NCI-H1092 (cell line): ENCODE measurements at places on chromosomes 4 and X.
A peak's percentile ranks its signal among the peaks of the same experiment; 100 is the strongest.

DNA sequence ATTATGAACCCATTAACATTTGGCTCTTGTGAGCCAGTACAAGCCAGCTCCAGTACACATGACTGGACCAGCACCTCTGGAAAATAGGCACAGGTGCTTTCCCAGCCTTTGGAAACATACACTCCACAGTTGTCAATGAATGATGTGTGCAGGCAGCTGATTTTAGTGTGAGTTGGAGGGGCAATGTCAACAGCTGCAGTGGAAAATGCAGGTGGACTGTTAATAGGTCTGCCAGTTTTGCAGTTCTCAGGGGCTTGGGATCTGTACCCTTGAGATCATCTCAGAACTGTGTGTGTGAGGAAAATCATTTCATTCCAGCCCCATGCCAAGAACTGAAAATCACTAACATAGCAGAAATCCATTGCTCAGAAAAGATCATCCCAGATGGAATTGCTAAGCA is 81.7 kb upstream of the CHRDL1 start:
- no peak for DNase-seq

DNA sequence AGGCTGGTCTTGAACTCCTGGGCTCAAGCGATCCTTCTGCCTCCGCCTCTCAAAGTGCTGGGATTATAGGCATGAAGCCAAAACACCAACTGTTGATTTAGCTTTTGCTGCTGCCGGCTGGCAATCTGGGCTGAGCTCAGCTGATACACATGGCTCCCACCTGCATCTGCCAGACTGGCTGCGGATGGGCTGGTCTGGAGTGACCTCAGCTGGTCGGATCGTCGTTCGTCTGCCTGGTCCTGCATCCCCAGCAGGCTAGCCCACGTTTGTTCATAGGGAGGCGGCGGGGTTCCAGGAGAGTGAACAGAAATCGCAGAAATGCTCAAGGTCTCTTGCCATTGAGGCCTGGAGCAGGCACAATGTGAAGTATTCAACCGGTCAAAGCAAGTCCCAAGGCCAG is 74.4 kb upstream of the DDX3X start:
- DNase-seq: peak; percentile 4

DNA sequence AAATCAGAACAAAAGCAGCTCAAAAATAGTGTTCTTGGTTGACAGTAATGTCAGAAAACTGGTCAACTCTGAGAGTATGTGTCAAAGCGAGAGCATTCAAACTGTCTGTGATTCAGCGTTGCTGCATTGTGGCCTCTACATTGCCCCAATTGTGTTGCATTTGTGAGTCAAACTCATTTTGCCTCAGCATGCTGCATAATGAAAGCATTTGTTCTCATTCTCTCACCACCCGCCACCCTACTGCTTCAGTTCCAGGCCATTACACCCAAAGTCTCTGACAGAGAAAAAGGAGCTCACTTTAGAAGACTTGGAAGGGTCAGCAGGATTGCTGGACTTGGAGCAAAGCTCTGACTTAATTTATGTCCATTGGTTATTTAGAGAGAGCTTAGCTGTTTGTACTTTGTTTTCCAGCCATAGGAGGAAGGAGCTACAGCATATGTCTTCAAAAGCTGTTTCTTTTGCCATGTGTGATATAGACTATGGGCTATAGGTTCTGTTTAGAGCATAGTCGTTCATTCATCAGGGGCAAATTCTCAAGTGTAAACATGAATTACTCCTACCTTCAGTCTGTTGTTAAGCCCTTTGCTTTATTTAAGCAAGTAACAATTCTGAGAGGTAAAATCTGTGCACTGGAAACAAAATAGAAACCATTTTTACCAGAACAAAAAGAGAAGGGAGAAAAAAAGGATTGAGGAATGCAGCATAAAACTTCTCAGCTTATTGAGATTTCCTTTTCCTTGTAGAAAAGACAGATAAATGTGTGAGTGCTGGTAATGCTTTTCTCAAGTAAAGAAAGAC is 153.4 kb upstream of the ANK2 start:
- no peak for DNase-seq

GRCh38 chr4:88285235-88285653 is 883 bp upstream of the PPM1K start:
- no peak for DNase-seq

GRCh38 chrX:135651647-135652295 is 61.7 kb upstream of the CT45A1 start:
- no peak for DNase-seq

- DNase-seq: peak; percentile 90
These were observed 253.2 kb downstream of the SPRY1 start for GRCh38 chr4:123649645-123650391.

- no peak for DNase-seq
These were observed 25.7 kb upstream of the TRPC3 start for GRCh38 chr4:121977251-121978171.

- no peak for DNase-seq
These were observed 11.9 kb downstream of the ADD1 start for GRCh38 chr4:2855584-2855983.

GRCh38 chr4:139403462-139403861 is 50.5 kb upstream of the RAB33B start:
- DNase-seq: no peak

GRCh38 chrX:104435249-104435648 is 130.8 kb upstream of the IL1RAPL2 start:
- peak; percentile 12 for DNase-seq

DNA sequence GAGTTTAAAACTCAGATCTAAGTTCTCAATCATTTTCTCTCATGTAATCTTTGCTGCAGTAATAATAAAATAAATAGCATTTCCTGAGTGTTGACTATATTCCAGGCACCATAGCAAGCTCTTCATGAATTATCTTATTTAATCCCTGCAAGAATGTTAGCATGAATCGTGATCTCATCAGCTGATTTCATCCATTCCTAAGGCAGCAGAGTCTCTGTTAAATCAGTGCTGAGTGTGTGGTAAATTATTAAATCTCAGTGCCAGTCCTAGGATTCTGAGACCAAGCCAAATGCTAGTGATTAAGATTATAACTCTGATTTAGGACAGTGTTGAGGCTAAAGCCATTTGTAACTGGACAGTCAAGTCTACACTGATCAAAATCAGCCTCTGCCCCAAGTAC is 240.3 kb upstream of the TAPT1 start:
- no peak for DNase-seq

GRCh38 chr4:73439445-73439844 is 3.4 kb downstream of the AFP start:
- no peak for DNase-seq

DNA sequence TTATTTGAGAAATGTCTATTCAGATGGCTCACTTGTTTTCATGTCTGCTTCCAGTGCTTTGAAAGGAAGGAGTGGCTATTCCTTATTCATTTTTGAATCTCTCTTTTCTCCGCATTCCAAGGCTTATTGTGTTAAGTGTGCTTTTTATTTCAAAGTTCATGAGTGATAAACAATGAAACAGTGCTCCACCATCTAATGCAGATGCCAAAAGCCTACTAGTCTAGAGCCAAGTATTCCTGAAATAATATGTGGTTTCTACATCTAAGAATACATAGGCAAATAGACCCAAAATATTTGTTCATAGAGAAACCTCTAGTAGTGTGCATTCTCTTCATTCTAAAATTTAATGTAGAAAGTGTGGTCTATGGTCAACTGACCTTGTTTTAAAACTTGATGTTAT is 187.3 kb downstream of the GABRB1 start:
- no peak for DNase-seq

DNA sequence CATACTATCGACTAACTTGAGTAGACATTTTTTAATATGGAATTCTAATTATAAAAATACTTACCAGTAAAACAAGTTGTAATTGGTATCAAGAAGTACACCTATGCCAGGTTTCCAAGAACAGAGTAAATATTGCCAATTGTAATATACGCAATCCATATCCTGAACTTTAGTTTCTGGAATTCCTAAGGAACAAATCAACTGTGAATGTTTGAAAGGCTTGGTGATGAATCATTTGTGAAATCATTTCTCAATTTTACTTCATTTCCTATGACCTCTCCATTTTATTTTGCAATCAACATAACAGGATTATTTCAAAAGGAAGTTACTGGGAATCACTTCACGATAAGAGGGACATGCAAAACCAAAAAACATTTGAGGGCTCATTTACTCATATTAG is 3.7 kb downstream of the IL13RA2 start:
- DNase-seq: no peak

- no peak for DNase-seq
These were observed 741 bp downstream of the ANAPC4 start for GRCh38 chr4:25377572-25378436.

DNA sequence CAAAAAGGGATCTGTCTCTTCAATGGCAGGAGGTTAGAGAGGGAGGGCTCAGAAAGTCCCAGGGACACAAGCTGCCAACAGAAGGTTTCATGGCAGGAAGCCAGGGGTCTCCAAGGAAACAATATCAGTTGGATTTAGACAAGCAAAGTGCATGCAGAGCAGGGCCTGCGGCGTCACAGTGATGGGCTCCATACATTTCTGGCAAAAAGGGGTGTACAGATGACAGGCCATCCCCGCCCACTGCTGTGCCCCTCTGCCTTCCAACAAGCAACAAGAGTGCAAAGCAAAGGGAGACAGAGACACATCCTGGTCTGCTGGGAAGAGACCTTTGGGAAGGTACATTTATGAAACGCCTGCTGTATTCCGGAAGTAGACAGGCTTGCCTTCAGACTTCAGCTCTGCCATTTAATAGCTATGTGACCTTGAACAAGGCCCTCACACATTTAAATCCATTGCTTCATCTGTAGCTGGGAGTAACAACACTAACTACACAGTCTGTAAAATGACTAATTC is 121.2 kb downstream of the AFAP1 start:
- DNase-seq: peak; percentile 52

DNA sequence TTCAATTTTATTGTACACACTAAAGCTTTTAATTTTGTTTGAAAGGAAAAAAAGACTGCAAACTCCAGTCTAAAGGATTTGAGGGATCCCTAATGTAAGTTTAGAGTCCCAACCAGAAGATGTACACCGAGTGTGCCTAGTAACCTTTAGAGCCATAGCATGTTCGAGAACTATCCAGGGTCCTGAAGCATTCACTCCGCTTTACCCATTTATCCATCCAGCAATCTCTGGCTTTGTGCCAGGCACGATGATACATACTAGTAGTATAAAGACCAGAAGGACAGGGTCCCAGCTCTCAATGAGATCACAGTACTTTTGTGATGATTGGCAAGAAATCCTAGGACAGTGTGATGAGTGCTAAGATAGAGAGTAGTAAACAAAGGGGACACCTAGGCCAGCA is 168.7 kb downstream of the STK32B start:
- no peak for DNase-seq

DNA sequence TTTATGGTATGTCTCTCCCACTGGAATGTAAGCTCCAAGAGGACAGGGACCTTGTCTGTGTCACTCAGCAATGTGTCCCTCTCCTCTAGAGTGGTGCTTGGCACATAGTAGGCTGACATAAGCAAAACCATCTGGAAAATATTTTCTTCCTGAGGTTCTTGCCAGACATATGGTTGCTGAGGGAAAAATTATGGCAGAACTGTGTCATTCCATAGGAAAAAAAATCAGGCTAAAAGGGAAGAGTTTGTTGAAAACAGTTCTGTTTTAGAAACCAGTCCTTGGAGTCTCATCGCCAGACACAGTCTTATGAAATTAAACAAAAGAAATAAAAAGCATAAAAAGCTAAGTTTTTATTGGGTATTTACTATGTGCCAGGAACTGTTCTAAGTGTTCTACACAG is 60.9 kb downstream of the RTL9 start:
- DNase-seq: no peak

DNA sequence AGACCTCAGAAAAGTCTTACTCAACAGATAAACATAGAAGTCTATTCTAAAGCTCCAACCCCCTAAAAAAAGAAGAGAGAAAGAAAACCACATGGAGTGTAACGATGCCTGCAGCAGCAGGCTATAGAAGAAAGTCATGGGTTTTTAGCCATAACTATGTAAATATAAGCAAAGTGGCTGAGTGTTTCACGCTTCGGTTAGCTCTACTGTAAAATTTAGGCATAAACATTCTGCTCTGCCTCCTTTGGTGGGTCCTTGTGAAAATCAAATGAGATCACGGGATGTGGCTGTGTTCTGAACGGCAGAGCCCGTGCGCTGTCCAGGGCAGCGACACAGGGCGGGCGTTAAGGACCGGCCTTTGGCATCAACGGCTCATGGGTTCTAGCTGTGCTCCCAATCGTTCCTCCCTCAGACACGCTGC is 78.4 kb downstream of the IRF2 start:
- DNase-seq: no peak

GRCh38 chrX:6262959-6263358 is 34.3 kb upstream of the NLGN4X start:
- DNase-seq: no peak

- DNase-seq: no peak
These were observed 44.8 kb upstream of the MTMR1 start for GRCh38 chrX:150648296-150648940.

DNA sequence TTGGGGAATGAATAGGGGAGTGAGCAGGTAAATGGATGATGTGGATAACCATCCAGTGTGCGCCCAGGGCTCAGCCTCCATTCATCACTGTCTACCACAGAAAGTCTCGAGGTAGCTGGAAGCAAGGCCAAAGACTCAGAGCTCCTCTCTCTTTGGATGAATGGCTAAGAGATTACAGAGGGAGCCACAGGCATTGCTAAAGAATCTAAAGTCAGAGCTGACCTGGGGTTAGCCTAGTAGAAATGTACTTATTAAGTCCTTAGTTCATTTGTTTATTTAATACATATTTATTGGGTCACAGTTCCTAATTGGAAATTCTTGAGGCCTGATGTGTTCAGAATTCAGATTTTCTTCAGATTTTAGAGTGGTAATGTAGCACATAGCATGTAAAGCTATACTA is 88.7 kb upstream of the HPF1 start:
- DNase-seq: no peak

- DNase-seq: no peak
These were observed 86.3 kb downstream of the CDS1 start for GRCh38 chr4:84669201-84669600.

DNA sequence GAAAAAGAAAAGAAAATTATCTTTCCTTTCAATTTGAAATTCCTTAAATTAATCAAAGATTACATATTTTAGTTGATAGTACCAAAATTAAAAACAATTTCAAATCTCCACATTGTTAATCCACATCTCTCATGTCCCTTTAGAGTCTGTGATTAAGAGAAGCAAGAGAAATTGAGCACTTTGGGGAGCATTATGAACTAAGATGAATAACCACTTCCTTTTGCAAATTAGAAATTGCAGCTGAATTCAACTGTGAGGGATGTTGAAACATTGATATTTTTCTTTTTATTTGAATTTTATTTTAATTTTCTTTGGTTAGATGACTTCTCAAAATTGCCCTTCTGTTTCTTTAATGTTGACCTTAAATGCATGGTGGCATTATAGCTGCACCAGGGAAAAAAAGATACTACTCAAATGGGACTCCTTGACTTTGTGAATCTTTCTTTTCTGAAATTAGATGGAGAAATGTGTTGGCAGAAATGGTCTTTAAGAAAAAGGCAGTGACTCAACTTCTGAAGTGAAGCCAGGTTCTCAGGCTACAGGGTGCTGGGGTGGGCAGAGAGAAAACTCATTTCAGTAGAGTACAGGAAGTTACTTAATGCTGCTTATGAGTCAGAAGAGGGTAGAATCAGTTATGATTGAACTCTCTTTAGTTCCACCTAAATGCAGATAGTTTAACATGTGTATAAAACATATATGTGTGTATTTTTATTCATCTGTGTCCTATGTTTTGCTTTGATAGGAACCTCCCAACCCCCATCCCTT is 92.0 kb upstream of the TNIP3 start:
- DNase-seq: no peak
